Lung microvascular endothelial cell (primary cell): ENCODE measurements at places on chromosomes 7 and 10.

DNA sequence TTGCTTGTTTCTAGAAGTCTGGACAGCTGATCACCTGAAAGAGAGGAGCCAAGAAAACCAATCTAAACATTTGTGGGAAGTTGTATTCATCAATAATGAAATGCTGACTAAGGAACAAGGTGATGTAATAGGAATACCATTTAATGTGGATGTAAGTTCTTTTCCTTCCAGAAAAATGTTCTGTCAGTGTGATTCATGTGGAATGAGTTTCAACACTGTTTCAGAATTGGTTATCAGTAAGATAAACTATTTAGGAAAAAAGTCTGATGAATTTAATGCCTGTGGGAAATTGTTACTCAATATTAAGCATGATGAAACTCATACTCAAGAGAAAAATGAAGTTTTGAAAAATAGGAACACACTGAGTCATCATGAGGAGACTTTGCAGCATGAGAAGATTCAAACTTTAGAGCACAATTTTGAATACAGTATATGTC, 39.8 kb upstream of the ZNF37A start:
- no peak for DNase-seq

DNA sequence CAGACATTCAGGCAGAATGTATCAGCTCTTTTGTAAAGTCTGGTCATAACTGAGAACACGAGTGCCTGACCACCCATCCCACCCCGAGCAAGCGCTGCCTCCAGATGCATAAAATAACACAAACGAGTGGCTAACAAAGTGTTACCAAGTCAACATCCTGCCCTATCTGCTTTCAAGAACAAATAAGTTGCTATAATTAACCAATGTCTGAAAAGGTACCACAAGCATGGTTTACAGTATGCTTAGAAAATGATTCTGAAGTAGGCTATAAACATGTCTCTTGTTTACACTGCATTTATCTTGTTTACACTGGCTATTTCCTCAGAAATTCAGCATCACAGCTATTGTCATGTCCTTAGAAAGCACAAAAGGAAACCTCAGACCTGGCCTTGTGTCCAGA, 49.5 kb downstream of the PIK3AP1 start:
- DNase-seq: no peak

GRCh38 chr10:28661035-28661434, 16.3 kb upstream of the BAMBI start:
- DNase-seq: peak; percentile 27

- DNase-seq: no peak
Measured at GRCh38 chr10:99654390-99655175, 4.7 kb upstream of the ENTPD7 start.

DNA sequence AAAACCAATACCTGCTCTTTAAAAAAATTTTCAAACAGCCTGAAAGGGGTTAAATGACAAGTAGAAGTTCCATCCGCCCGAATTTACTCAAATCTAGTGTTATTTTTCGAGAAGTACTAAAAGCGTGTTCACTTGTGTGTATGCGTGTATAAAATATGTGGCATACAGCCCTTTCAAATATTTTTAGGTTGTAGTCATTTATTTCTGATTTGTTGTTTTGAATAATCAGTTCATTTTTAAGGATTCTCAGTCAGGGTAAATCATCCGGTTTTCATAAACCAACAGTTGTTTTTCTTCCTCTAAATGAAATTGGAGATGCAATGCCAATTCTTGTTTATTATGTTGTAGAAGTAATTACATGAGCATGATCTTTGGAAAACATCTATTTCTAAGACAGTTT, 6.9 kb upstream of the SUN1 start:
- DNase-seq: no peak

- no peak for DNase-seq
Measured at GRCh38 chr7:80640846-80641245, 2.4 kb downstream of the CD36 start.

DNA sequence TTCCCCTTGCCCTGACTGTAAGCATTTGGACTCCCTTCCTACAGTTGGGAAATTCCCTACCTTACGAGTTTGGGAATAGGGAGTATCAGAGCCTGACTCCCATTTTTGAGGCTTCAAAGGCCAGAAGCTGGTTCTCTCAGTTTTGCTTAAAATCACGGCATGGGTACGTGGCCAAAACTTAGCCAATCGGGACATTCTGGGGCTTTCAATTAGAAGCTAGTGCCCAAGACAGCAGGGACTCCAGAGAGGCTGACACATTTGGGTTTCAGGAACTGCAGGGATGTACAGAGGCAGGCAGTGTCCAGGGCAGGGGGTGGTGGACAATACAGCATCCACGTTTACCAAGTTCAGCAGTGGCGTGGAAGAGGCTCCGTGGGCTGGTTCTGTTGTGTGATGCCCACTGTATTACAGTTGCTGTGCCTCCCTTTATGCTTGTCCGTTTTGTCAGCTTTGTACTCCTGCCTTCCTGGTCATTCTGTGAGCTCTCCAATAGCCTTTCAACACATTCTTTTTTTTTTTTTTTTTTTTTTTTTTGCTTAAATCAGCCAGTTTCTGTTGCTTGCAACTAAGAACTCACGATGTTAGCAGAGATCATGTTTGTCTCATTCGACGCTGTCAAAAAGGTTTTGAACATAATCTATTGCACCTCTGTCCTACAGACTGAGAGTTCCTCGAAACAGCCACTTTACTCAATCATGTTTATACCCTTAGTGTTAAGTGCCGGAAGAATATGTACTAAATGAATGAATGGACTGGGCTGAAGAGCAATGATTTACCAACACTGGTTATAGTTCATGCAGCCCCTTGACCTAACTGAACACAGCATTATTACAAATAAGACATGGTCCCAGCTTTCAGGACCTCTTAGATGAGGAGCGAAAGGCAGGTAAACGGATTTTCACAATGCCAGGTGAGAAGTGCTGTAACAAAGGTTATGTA, 1.1 kb downstream of the GGCT start:
- peak; percentile 23 for DNase-seq

DNA sequence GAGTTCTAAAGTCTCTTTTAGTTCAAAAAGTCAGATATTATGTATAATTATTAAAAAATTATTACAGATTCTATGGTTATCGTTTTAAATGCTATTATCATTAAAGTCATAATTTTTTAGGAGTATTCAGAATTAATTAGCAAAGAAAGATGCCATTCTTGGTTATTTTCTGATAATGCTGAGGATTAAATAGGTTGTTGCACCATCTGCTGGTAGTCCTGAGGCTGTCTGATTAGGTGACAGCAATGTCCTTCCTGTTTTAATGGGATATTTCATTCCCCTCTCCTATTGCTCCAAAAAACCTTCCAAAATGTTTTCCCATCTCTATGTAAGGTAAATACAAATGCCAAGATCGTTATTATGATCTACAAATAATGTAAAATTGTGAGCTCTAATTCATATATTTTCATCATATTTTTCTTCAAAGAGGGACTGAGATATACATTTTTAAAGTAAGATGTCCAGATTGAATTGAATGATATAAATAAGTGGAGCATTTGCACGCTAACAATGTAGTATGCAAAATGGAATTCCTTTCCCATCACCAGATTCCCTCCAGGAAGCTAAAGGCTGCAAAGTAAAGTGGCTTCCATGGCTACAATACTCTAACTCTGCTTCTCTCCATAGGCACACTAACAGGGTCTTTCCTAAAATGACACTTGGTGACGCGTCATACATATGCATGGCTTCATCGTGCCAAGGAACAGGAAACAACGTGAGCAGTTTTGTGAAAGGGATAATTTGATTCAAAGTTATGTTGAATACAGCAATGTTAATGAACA, 58.8 kb upstream of the AKR1E2 start:
- peak; percentile 84 for DNase-seq

- no peak for DNase-seq
Measured at GRCh38 chr10:64773357-64773756, 1252.2 kb downstream of the REEP3 start.

GRCh38 chr7:139471740-139472353, 11.6 kb downstream of the KLRG2 start:
- DNase-seq: no peak

DNA sequence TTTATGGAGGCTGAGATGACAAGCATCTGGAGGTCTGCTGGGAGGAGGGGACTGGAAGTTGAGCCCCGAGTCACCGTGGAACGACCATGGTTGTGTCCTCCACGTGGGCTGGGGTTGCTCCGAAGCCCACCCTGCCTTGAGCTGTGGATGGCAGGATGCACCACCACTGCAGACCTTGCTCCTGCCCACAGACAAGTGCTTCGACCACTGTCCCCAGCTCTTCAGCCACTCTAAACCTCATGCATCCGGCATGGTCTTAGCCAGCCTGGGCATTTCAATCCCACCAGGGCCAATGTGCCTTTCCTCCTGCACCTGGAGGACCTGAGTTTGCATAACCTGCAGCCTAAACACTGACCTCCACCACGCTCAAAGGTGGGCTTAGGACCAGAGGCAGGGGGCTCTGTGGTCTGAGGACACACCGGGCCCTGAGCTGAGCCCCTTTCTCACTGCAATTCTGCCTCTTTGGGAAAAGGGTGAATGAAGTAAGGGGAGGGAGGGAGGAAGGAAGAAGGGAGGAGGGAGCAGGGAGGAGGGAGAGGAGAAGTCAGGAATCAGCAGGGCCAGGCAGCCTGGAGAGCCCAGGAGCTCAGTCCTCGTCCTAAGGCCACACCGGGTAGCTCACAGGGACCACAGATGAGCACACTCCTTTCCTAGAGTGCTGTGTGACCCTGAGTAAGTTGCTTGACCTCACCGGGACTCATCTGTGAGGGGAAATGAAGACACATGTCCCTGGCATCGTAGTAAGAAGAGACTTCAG, 44.8 kb upstream of the DNAAF5 start:
- no peak for DNase-seq

DNA sequence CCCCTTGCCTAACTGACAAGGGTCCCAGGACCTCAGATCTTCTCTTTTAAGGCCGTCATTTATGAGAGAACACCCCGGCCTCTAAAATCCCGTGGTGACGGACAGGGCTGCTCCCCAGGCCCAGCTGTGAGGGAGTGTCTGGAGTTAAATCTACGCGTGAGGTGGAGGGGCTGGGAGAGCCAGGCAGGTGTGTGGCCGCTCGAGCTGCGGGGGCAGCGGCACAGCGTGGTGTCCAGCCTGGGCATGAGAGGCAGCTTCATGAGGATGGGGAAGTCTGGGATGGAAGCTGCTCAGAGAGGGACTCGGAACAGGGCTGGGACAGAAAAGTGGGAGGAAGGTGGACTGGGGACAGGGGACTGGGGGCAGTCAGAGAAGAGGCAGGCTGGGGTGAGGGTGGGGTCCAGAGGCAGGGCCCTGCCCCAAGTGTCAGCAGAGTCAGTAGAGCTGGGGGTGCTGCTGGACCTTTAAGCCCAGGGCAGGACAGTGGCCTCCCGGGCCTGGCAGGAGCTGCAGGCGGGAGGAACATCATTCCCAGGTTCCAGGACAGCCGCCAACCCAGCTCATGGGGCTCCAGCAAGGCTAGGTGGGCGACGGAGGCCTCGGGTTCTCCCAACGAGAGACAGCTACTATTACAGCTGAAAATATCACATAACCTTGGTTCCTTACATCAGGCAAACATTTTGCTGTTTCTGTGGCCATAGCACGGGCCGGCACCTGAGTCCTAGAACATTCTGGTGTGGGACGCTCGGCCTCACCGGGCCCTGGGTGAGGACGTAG, 55.2 kb downstream of the JAKMIP3 start:
- DNase-seq: no peak

DNA sequence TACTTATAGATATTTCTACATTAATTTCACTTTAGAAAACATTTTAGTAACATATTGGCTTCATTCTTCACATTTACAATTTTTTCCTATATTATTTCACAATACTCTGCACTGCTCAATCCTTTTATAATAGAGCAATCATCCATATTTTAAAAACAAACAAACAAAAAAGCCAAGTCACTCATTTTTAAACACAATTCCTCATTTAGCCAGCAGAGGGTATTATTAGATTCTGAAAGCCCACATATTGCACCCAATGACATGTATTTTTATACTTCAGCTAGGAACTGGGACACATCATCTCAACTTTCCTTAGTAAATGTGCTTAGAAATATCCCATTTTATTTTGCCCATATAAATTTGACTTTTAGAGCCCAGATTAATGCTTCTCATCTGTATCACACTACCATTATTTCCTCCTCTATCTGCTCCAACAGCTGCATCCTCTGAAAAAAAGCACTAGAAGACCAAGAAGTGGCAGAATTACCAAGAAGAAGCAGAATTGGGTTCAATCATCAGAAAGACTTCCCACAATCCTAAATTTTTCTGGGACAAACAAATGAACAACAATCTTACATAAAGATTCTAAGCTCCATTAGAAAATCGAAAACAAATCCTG, 29.5 kb downstream of the CTNNA3 start:
- peak; percentile 69 for DNase-seq

DNA sequence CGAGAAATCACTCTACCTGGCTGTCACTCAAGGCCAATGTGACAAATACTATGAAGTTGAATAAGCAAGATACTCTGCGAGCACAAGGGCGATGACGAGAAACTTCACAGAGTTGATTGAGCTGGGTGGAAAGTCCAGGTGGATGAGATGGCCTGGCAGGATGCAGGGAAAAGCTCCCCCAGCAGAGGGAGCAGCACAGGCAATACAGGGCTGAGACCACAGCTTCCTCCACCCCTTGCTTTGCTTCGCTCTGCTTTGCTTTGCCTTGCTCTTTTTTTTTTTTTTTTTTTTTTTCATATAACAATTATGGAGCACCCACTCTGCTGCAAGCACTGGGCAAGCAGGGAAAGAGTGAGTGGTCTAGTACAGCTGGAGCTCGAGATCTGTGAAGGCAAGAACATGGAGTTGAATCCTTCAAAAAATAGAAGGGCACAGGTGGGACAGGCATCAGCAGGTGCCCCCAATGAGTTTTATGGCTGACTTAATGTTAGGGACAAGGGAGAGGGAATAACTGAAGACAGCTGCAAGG, 88.3 kb downstream of the CABCOCO1 start:
- DNase-seq: peak; percentile 81

- no peak for DNase-seq
Measured at GRCh38 chr10:2081501-2081900, 344.2 kb upstream of the ADARB2 start.
